D341Med (cell line): ENCODE measurements at places on chromosomes 12 and 14.

DNA sequence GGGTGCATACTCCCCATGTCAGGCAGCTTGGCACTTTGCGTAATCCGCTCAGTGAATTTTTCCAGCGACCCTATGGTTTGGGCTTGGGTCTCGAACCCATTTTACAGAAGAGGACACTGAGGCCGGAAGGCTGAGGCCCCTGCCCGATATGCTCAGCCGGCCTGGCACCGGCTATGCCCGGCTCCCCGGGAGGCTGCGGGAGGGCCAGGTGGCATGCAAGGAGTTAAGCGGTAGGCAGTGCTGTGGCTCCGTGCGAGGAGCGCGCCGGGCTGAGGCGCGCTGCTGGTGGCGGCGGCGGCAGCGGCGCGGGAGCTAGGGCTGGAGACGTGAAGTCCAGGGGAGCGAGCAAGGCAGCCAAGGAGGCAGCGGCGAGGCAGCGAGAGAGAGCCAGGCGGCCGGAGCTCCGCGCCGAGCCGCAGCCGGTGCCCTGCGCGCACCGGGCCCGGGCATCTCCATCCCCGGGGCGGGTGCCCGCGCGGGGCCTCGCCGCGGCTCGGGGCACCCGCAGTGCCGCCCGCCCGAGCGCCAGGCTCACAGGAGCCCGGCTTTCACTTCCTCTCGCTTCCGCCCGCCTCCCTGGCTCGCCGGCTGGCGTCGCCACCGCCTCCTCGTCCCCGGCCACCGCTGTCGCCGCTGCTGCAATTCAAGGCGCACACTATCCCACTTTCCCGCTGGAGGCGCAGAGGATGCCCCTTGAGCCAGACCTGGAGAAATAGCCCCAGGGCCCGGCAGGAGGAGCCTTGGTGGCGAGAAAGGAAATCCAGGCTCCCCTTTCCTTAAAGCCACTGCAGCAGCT, at the start of gene WSCD2:
WSCD2 (plus strand) TSS at position 272 of the 796 bp plus-strand sequence. CDS start 66,545 bp downstream, outside the sequence.
- peak; percentile 84 for DNase-seq

GRCh38 chr12:51482929-51483697, 58.5 kb downstream of the SLC4A8 start:
- DNase-seq: no peak

GRCh38 chr12:99152337-99152736, 495.2 kb upstream of the GARIN6 start:
- no peak for DNase-seq

DNA sequence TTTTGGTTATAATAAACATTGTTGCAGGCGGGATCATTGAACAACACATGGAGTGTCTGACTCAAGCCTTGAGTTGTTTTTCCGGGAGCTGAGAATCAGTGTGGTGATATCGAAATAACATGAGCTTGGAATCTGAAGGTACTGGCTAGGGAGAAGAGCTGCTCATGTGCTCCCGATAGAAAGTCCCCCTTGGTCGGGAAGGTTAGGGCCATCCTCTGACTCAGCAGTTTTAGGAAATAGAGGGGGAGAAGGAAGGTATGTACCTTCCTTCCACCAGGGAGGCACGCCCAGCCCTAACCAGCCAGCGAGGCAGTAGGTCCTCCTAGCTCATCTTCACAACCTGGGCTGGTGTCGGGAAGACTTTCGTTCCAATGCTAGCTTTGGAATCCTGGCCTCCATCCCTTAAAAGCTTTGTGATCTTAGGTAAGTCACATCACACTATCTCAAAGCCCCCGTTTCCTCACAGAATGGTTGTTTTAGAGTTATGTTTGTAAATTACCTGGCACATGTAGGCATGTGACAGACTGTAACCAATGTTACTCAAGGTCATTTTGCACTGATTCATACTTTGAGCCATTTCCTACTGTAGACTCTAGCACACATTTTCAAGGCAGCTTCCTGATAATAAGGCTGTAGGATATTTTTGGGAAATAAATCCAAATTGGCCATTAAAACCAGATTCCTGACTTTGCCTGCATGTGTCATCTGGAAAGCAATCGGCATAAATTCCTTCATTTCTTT, 1.9 kb upstream of the RAB35 start:
- DNase-seq: no peak

GRCh38 chr14:99764222-99764706, 28.9 kb upstream of the EML1 start:
- DNase-seq: no peak

DNA sequence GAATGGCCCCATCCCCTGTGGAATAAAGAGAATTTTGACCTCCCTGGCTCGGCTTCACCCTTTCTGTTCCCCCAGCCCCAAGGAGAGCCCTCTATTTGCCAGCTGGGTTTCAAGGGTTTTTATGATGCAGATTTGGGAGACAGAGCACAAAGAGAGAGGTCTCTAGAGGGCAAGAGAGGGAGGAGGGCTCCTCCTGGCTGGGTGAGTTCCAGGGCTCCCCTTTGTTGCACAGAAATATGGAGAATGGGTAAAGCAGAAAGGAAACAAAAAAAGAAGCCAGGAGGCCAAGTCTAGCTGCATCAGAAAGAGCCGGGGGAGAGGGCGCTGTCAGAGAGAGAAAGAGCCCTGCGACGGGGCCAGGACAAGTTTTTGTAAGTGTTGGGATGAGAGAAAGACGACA, 319.6 kb upstream of the RTL1 start:
- no peak for DNase-seq

DNA sequence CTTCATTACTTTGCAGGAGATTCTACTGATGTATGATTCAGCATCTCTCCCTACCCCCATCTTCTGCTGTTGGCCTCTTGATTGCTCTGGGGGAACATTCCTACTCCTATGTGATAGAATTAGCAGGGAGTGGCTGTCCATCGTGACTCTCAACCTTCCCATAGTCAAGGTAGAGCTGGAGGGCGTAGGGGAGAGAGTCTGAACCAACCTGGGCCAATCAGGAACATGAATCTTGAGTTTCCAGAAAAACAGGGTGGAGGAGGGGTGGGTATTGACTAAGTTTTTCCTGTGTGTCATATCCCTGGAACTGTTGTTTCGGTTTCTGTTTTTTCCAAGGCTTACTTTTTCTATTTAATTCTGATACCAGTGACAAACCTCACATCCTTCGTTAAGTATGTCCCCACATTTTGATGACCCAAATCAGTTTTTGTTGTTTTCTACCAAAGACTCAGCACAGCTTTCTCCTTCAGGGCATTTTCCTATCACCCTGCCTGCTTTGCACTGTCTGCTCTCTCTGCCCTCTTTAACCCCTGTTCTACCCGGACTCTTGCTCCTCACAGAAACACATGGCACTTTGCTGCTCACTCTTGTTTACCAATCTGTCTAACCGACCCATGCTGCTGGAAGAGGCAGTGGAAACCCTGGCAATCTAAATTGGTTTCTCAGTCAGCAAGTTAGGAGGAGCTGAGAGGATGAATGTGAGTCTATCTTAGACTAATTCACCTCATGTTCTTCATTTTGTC, 1428.3 kb downstream of the AACS start:
- DNase-seq: no peak

GRCh38 chr12:54032627-54033100, at the start of gene HOXC5:
TSS of gene HOXC5 (plus strand) at chr12:54033050. CDS start at chr12:54033123, 73 bp downstream.
- DNase-seq: peak; percentile 85

DNA sequence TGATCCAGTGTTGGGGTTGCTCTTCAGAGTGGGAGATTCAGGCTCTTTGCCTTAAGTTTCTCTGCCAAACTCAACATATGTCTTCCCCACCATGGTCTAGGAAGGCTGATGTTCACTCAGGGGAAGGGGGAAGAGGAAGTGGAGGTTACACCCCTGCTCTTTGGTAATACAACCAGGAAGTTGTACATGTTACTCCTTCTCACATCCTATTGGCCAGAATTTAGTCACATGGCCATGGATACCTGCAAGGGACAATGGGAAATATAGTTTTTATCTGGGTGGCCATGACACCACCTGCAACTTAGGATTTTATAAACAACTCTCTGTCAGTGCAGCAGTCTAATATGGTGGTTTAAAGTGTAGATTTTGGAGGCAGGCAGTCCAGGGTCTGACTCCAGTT, 150.9 kb downstream of the TBX5 start:
- no peak for DNase-seq

DNA sequence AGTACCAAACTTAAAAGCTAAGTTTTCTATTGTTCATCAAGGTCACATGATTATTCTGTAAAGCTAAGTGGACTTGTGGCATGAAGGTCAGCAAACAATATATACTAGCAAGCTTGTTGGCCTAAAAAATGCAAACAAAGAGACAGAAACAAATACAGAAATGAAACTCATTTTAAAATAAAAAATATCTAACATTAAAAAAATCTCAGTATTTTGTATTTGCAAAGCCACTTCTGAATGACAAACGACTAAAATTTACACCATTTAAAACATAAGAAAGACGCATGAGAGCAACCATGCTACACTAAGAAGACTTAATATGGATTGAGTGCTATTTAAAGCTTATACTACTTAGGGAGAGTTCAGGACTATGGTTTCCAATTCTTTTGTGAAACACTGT, 72.8 kb upstream of the BBS10 start:
- no peak for DNase-seq
